ENCODE measurements at places on chromosomes 4 and X.
A peak's percentile ranks its signal among the peaks of the same experiment; 100 is the strongest.

DNA sequence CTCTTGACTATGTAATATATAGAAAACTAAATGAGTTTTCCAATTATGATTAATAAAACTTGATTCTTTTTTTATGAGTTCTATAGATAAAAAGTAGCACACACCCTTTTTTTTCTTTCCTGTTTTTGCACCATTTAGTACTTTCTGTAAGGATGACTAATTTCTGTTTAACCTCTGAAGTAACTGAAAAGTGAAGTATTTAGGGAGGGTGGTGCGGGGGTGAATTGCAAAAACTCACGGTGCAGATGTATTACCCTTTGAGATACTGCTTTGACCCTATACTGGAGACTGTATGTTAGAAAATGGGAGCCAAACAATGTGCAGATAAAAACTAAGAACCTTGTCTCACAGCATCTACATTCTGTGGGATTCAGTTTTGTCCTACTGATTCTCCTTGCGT, 471.6 kb downstream of the DTHD1 start:
- DNase-seq = no peak

- DNase-seq = no peak
Measured at GRCh38 chr4:169090484-169091215, 80.6 kb upstream of the CBR4 start.

GRCh38 chrX:151039351-151039750, 56.2 kb downstream of the HMGB3 start:
- no peak for DNase-seq

DNA sequence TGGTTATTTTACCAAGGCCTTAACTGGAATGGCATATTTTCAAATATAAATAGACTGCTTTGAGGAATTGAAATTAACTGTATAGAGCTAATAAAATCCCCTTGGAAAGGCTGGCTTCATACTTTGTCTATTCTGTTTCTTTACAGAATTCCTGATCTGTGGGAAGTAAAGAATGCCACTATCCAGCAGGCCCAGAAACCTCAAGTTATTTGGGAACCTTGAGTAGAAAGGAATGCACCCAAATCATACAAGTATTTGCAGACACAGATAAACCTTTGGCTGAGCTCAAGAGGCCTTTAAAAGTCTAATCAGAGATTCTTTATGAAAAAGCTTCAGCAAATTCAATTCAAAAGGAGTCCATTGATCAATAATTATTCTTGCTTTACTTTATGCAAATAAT, 975.7 kb upstream of the PABPC4L start:
- DNase-seq = no peak

GRCh38 chr4:157838366-157838765, 334.5 kb downstream of the GASK1B start:
- no peak for DNase-seq

GRCh38 chr4:110634350-110635162, 11.7 kb upstream of the PITX2 start:
- no peak for DNase-seq

DNA sequence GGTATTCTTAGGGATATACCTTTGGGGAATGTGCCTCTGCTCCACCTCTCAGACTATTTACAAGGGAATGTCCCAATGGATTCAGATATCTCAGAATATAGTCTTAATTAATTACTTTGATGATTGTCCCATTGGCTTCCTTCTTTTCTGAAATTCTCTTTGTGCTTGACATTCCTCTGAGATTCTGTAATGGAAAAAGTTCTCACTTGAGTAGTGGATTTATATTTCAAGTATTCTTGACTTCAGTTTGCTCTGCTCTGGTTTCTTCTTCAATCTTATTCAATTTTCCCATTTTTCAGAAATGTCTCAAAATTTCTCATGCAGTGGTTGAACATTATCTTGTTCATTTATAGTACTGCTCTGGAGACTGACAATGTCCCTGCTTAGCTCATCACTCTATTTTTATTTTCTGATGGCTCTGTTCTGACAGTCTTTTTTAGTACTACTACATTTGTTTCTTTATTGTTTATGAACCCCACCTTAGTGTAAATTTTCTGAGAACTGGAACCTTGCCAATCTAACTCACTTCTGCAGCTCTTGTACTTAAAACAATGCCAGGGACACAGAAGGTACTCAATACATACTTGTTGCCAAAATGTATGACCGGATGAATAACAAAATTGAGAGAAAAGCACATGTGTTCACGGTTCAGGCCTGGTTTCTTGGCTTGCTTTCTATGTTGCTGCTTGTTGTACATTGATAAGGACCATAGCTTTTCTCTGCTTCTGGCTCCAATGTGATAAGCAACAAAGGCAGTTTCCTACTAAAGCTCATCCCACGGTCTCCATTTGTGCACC, 471.7 kb downstream of the GASK1B start:
- no peak for DNase-seq

DNA sequence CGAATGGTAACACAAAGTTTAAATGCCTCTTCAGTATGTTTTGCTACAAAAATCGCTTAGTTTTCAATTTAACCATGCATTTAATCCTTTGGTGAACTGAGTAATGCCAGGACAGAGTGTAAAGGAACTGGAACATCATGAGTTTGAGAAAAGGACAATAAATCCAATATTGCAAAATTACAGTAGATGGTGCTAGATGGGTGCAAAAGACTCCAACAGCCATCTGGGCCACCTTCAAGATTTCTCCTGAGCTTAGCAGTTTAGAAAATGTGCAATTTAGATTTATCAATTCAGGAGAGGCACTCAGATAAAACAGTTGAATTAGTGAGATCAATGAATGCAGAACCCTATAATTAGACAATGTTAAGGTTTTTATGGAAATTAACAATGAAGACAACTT, 33.2 kb upstream of the MID1IP1 start:
- DNase-seq = no peak

DNA sequence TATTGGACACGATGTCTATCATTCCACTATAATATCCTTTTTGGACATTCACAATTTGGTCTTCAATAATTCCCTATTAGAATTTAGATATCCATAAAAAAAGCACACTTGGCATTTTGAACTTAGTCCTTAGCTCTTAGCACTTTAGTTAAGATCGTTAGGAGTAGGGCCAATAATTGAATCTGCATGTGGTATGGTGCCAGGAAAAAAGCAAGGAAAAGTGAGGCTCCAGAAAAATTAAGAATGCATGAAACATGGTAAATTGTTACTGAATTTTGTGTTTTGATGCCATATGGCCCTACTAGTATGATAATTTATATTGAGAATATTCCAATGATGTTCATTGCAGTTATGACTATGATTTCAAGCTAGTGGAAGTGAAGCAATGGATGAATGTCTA, 53.6 kb upstream of the TEX13A start:
- no peak for DNase-seq

DNA sequence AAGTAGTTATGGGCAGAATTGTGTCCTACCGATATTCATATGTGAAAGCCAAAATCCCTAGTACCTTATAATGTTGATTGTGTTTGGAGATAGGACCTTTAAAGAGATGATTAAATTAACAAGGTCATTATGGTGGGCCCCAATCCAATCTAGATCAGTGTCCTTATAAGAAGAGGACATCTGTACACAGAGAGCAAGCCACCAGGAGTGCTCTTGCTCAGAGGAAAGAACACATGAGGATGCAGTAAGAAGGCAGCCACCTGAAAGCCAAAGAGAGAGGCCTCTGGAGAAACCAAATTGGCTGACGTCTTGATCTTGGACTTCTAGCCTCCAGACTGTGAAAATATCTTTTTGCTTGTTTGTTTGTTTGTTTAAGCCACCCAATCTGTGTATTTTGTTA, 1290.8 kb upstream of the PABPC4L start:
- no peak for DNase-seq

GRCh38 chrX:139720136-139720535, 12.2 kb upstream of the MCF2 start:
- no peak for DNase-seq

GRCh38 chr4:7719354-7720174, 220.1 kb downstream of the AFAP1 start:
- peak; percentile 30 for DNase-seq

All from HL-60 (cell line).